Ecto neural progenitor cell (in vitro differentiated cells): ENCODE measurements at places on chromosomes 1 and 21.

GRCh38 chr1:45314266-45314665 lies 12.4 kb upstream of the HPDL start:
- DNase-seq = no peak

- no peak for DNase-seq
Measured at GRCh38 chr1:35809114-35810095, 1.6 kb downstream of the AGO4 start.

GRCh38 chr1:51168266-51168845 lies 66.3 kb downstream of the C1orf185 start:
- DNase-seq = no peak

DNA sequence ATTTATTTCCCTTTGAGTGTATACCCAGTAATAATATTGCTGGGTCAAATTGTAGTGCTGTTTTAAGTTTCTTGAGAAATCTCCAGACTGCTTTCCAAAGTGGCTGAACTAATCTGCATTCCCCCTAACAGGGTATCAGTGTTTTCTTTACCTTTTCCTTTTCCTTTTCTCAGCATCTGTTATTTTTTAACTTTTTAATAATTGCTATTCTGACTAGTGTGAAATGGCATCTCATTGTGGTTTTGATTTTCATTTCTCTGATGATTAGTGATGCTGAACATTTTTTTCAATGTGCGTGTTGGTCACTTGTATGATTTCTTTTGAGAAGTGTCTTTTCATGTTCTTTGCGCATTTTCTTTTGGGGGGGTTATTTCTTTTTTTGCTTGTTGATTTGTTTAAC lies 374.9 kb upstream of the BRINP3 start:
- no peak for DNase-seq

- DNase-seq = no peak
Measured at GRCh38 chr1:63537940-63538339, 14.6 kb downstream of the EFCAB7 start.

GRCh38 chr1:227321035-227321434 lies 2.7 kb upstream of the CDC42BPA start:
- no peak for DNase-seq

GRCh38 chr1:99725996-99726395 lies 40.4 kb downstream of the FRRS1 start:
- DNase-seq = no peak

GRCh38 chr1:99652881-99653281 lies 7.0 kb downstream of the PALMD start:
- DNase-seq = no peak

DNA sequence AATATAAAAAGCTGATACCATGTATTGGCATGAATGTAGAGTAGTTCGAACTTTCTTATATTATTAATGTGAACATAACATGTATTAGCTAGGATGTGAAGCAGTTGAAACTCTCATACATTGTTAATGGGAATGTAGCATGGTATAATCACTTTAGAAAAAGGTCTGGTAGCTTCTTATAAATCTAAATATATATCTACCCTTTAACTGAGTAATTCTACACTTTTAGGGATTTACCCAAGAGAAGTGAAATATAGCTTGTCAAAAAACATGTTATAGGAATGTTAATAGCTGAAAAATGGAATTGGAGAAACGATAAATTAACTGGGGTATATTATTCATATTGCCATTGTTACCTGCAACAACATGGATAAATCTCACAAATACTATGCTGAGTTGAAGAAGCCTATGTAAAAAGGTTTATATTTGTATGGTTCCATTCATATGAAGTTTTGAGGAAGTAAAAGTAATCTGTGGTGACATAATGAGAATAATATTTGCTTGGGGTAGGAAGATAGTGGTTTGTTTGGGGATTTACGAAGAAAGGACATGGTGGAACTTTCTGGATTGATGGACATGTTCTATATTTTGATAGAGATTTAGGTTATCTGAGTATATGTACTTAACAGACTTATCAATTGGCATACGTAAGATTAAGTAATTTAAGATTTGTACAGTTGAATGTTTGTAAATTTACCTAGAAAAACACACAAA lies 76.6 kb downstream of the MAST2 start:
- DNase-seq = no peak

DNA sequence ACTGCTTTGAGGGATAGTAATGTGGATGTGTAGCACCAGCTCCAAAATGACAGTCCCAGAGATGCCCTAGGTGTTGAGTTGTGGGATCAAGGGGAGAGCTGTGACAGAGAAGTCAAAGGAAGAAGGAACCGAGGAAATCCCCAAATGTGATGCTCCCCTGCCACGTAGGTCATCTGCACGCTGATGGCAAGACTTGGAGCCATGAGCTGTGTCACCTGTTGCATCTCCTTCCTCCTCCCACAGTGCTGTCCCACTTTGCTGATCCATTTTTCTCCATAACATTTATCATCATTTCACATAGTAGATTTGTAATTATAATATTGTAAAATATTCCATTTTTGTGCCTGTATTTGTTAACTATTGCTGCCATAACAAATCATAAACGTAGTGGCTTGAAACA lies 17.6 kb upstream of the RCAN1 start:
- DNase-seq = no peak
